ENCODE measurements at places on chromosomes 5 and 9.
A peak's percentile ranks its signal among the peaks of the same experiment; 100 is the strongest.

DNA sequence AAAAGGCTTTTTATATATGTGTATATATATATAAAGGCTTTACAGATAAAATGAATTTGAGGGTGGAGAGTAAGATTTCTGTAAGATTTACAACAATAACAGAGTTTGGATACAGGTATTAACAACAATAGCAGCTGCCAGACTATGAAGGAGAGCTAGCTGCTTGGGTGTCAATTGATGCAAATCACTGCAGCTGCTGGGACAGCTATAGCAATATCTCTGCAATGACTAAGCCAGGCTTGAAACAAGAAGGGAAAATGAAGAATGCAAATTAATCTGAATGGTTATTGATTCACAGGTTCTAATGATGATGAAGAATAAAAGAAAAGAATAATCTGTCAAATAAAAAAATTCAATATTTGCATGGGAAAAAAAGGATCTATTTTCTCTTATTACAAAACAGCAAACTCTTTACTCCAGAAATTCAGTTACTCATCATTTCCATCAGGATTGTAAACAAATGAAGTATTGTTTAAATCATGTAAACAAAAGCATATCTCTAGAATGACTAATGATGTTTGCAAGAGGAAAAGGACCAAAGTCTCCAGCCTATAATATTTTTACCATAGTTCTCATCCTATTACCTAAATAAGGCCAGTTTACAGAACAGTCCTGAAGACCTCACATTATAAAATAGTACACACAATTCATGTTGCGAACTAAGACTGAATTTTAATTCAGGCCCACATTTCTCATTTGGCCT, 219.0 kb downstream of the HTR1A start:
- no peak for DNase-seq

GRCh38 chr5:136032564-136032963, 3.8 kb downstream of the TGFBI start:
- no peak for DNase-seq

- DNase-seq, result no peak
Measured at GRCh38 chr9:92097997-92098482, 17.2 kb downstream of the SPTLC1 start.

- DNase-seq, result no peak
Measured at GRCh38 chr9:127966416-127967150, 14.2 kb downstream of the EEIG1 start.

- no peak for DNase-seq
Measured at GRCh38 chr5:67934976-67935375, 280.6 kb upstream of the PIK3R1 start.

GRCh38 chr9:82101475-82101874, 112.9 kb downstream of the SPATA31D1 start:
- DNase-seq, result peak; percentile 9

- DNase-seq, result no peak
Measured at GRCh38 chr9:89622933-89623861, 18.4 kb downstream of the GADD45G start.

- no peak for DNase-seq
Measured at GRCh38 chr5:78275998-78276543, 18.4 kb downstream of the AP3B1 start.

- no peak for DNase-seq
Measured at GRCh38 chr5:120805131-120805530, 341.0 kb downstream of the PRR16 start.

- no peak for DNase-seq
Measured at GRCh38 chr9:36136894-36137391, 410 bp downstream of the GLIPR2 start.

GRCh38 chr5:177369645-177370440, 12.1 kb downstream of the RGS14 start:
- DNase-seq, result no peak

GRCh38 chr5:122102825-122103224, 24.8 kb upstream of the LOX start:
- DNase-seq, result no peak

GRCh38 chr5:10768328-10768899, 7.4 kb upstream of the DAP start:
- DNase-seq, result no peak

DNA sequence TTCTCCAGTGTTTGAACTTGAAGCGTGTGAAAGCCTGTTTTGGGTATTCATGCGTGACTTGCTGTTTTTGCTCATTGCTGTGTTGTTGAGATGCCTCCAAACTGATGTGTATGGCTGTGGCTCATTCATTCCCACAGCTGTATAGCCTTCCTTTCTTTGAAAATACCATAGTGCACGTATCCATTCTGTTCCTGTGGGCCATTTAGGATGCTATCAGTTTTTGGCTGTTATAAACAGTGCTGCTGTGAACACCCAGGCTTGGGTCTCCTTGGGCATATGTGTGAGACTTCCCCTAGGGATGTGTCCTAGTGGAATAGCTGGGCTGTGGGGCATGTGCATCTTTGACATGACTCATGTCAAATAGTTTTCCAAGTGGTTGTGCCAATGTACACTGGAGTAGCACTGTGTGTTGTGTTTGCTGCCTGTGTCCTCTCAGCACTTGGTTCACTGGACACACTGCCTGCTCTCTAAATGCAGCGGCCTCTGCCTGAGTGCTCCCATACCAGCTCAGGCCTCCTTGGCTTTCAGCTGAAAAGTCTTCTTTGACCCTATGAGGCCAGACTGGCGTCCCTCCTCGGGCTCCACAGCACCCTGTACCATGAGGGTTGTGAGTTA, 102.6 kb upstream of the TBC1D2 start:
- no peak for DNase-seq

DNA sequence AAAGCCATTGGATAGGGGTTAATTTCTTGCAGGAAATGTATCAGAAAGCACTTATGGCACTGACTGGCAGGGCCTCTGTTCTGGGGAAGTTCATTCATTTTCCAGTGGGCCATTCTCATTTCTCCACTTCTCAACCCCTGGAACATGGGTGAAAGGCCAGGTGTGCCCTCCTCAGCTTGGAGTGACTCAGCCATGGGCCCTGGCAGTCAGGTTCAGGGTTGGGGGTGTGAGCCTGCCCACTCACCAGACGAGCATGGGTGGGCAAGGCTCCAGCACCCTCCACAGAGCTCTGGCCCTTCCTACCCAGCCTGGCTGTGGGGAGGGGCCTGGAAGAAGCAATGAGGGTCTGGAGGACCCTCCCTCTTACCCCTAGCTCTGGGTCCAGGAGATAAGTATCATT, 174.4 kb downstream of the HSPA4 start:
- DNase-seq, result no peak

DNA sequence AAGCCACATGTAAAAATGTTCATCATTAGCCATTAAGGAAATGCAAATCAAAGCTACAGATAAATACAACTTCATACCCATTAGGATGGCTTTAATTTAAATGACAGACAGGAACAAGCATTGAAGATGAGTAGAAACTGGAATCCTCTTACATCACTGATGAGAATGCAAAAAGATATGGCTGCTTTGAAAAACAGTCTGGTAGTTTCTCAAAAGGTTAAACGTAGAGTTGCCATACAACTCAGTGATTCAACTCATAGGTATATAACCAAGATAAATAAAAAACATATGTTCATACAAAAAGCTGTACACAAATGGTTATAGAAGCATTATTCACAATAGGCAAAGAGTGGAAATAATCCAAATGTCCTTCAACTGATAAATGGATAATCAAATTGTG, 228.8 kb upstream of the ZNF462 start:
- DNase-seq, result no peak

DNA sequence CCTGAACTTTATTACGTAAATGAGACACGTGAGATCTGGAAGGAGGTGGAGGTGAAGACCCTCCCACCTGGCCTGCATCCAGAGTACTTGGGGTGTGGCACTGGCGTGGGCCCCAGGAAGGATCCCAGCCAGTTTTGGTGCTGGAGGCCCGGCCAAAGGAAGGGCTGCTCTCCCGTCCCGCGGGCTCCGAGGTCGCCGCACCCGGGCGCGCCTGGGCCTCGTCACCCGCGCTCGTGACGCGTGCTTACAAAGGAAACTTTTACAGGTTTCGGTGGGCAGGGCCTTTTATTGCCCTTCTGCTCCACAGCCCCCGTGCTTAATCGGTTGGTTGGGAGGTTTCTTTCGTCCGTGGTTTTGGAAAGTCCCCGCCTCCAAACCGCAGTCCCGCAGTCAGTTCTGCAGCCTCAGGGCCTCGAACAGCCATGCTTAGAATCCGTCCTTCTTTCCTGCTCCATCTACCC, 29.2 kb downstream of the CDKN2A start:
- no peak for DNase-seq

- DNase-seq, result peak; percentile 67
Measured at GRCh38 chr5:102753889-102754766, 977 bp upstream of the PAM start.

DNA sequence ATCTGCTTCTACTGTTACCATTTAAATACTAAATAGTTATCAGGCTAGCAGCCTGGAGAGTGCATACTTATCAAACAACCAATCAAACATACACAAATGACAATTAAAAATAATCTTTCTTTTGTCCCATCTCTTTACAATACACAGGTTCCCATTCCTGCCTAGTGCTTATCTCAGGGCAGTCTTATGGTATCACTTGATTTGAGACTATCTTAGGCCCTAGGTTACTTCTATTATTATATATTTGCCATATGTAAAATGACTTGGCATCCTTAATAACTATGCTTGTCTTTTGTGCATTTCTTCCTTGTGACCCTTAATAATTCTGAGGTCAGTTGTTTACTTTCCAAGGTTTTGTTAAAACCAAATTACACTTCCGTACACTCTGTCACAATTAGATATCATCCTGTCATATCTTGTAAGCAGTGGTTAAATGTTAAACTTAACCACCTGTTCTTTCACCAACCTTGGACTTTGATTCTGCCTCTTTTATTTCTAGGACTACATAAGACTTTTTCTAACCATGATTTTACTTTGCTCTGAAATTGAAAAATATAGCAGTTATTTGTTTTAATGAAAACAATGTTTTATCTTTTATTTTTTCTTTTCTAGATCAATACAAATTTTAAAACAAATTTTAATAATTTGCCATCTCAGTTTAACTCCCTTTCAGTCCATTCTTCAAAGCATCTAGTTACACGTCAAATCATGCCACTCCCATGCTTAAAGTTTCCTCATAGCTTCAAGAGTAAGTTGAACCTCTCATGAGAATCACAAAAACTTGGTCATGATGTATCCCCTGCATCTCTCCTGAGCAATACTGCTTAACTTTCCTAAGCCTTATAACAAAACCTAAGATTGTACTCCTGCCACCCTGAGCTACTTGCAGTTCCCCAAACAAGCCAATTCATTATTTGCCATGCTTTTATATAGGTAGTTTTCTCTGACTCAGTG, 281.3 kb downstream of the HCN1 start:
- no peak for DNase-seq

- DNase-seq, result no peak
Measured at GRCh38 chr9:106052735-106053134, 358.4 kb downstream of the TMEM38B start.

GRCh38 chr9:19748278-19749126, 40.3 kb downstream of the SLC24A2 start:
- no peak for DNase-seq

DNA sequence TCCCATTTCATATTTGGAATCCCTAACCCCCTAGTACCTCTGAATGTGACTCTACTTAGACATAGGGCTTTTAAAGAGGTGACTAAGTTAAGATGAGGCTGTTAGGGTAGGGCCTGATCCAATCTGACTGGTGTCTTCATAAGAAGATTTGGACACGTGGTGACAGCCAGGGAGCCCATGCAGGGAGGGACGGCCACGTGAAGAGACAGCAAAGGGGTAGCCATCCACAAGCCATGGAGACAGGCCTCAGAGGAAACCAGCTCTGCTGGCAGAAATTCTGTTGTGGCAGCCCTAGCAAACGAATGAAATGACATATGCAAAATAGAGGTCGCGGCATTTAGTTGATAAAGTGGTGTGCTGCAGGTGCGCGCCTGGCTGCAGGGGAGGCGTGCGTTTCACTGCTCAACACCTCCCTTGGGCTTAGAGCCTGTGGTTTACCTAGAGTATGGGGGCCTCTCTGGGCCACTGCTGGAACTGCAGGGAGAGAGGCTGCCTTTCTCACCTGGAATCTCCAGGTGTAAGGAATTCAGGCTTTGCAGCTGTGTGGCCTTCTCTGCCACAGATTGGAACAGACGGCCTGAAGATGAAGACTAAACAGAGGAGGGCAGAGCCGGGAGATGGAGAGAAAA, 7.1 kb upstream of the AFAP1L1 start:
- DNase-seq, result peak; percentile 6

DNA sequence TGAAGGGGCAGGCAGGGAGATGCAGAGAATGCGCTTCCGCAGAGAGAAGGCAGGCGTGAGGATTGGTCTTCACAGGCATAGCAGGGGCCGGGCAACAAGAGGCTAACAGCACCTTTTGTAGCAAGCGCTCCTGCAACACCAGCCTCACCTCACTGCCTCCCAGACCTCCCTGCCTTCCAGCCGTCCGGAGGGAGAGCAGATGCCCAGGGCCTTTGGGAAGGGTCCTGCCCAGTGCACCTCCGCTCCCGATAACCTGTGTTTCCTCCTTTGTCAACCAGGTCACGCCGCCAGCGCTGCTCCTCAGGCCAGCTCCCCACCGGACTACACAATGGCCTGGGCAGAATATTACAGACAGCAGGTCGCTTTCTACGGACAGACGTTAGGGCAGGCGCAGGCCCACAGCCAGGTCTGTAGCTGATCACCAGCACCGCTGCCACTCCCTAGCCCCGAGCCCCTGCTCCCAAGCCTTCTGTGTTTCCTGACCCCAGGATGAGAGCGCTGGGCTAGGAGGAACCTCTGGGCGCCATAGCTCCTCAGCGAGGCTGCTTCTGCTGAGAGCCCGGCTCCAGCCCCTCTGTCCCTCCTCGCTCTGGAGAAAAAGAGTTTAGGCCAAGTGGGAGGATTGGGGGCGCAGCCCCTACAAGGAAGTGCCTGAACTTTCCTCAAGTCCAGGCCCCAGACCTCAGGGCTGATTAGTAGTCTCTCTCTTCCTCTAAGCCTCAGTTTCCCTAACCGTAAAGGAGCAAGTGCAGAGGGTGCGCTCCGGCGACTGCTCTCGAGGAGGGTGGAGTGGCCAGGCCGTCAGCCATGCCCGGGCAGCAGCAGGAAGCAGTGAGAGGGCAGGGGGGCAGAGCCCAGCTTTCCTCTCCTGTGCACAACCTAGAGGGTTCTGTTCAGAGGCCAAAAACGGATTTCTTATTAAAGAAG, 28.4 kb upstream of the PRDM12 start:
- DNase-seq, result no peak

- no peak for DNase-seq
Measured at GRCh38 chr9:95444160-95444559, 72.6 kb downstream of the PTCH1 start.

- no peak for DNase-seq
Measured at GRCh38 chr5:4028384-4028783, 432.8 kb downstream of the IRX1 start.

DNA sequence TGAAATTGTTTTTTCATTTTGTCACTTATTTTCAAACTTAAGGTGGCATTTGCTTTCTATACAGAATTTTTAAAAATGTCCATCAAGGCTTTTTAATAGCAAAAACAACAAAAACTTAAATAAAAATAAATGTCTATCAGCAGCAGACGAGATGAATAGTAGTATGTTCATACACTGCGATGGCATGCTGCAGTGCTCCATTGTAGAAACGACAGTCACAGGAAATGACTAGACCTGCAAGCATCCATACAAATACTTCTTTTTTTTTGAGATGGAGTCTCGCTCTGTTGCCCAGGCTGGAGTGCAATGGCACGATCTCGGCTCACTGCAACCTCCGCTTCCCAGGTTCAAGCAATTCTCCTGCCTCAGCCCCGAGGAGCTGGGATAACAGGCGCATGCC, 41.4 kb downstream of the COL23A1 start:
- DNase-seq, result no peak

- no peak for DNase-seq
Measured at GRCh38 chr5:140344683-140345423, 1.6 kb downstream of the HBEGF start.

All from NCI-H748 treated with DMSO at 0.1 percent for 48 hours (cell line).